ENCODE measurements at places on chromosomes 4 and X. TPM values are rescaled to one million over a fixed set of nuclear protein-coding genes. Genes with fewer than 3 reads are reported as not detected.

The OPRPN gene
- not detected for total RNA-seq

The CXCL10 gene
- total RNA-seq, result not detected

The FANCB gene
- 15.9 TPM for total RNA-seq

The DUSP9 gene
- 0.29 TPM for total RNA-seq

The PNMA6F gene
- not detected for total RNA-seq

The FAM184B gene
- under 0.01 TPM for total RNA-seq

The ADH1B gene
- total RNA-seq, result not detected

The CCSER1 gene
- 2.2 TPM for total RNA-seq

The TMPRSS11D gene
- not detected for total RNA-seq

The CYBB gene
- not detected for total RNA-seq

The AFF2 gene
- not detected for total RNA-seq

The NAP1L2 gene
- 2.0 TPM for total RNA-seq

The SUPT20HL1 gene
- not detected for total RNA-seq

The CTAG1A gene
- not detected for total RNA-seq

The MAGED4 gene
- 7.0 TPM for total RNA-seq

The NSUN7 gene
- under 0.01 TPM for total RNA-seq

The VEGFC gene
- 24.6 TPM for total RNA-seq

The DCAF4L1 gene
- 0.13 TPM for total RNA-seq

The EXOC1L gene
- not detected for total RNA-seq

The ADD1 gene
- 210 TPM for total RNA-seq

The MEPE gene
- total RNA-seq, result not detected

The CXCL11 gene
- 1.1 TPM for total RNA-seq

The TMEM184C gene
- 40.2 TPM for total RNA-seq

The PLP1 gene
- total RNA-seq, result not detected

The MAGEA1 gene
- total RNA-seq, result not detected

The P2RY4 gene
- 0.13 TPM for total RNA-seq

The HAUS7 gene
- total RNA-seq, result 20.3 TPM

The HGFAC gene
- 0.13 TPM for total RNA-seq

The LRP2BP gene
- 0.53 TPM for total RNA-seq

The DGAT2L6 gene
- total RNA-seq, result not detected

The SLITRK4 gene
- 64.4 TPM for total RNA-seq

The NPFFR2 gene
- total RNA-seq, result 0.36 TPM

The FOXR2 gene
- not detected for total RNA-seq

The AMBN gene
- not detected for total RNA-seq

The PPARGC1A gene
- total RNA-seq, result not detected

The C4orf33 gene
- total RNA-seq, result 9.3 TPM

The HPGDS gene
- not detected for total RNA-seq

The GYPE gene
- total RNA-seq, result 0.93 TPM

The SPANXN3 gene
- not detected for total RNA-seq

The IGSF1 gene
- total RNA-seq, result not detected

The ARHGEF38 gene
- not detected for total RNA-seq

The TRAM1L1 gene
- total RNA-seq, result 0.57 TPM

The TMEM185A gene
- total RNA-seq, result 12.5 TPM

The PSAPL1 gene
- total RNA-seq, result not detected

The FGFR3 gene
- total RNA-seq, result 0.29 TPM

The PUDP gene
- 44.4 TPM for total RNA-seq

The AREG gene
- not detected for total RNA-seq

The UBE2D3 gene
- 519 TPM for total RNA-seq

The CLCN3 gene
- total RNA-seq, result 52.8 TPM

The FAAH2 gene
- 0.66 TPM for total RNA-seq

The MAGIX gene
- total RNA-seq, result 0.40 TPM

The TLR1 gene
- total RNA-seq, result 15.7 TPM

The ARHGAP36 gene
- under 0.01 TPM for total RNA-seq

The ACE2 gene
- not detected for total RNA-seq

The MAPK10 gene
- total RNA-seq, result 0.36 TPM
